ENCODE measurements at places on chromosomes 13 and 19.

DNA sequence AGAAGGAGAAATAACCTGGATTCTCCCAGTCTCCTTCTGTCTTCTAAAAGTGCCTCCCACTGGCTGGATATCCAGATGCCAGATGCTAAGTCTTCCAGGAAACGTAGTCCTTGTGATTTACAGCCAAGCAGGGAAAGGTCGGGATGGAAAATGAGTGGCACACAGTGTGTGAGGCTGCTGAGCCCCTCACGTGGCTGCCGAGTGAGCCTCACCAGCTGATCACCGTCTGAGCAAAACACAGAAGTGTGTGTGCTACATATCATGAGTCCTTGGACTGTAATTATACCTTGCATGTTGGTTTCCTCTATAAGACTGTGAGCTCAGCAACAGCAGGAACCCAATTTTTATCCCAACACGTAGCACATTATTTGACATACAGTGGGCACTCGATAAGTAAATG is 15.1 kb downstream of the LHFPL6 start:
- DNase-seq, result no peak

GRCh38 chr13:75870397-75870903 is 234.3 kb downstream of the LMO7 start:
- no peak for DNase-seq

DNA sequence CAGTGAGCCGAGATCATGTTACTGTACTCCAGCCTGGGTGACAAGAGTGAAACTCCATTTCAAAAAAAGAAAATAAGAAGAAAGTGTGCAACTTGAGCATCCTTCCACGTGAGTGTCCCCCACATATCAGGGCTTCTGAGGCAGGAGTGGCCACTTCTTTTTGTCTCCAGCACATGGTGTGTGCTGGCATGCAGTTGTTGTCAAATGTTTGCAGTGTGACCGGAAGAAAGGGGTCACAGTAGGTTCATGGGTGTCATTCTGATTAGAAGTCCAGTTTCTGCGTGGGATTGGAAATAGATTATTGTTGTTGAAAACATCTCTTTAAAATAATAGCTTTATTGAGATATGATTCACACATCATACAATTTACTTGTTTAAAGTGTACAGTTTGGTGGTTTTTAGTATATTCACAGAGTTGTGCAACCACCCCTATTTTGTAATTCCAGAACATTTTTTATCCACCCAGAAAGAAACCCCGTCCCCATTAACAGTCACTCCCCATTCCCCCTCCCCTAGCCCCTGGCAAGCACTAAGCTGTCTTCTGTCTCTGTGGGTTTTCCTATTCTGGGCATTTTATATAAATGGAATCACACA is 2.2 kb downstream of the CRTC1 start:
- DNase-seq, result no peak

DNA sequence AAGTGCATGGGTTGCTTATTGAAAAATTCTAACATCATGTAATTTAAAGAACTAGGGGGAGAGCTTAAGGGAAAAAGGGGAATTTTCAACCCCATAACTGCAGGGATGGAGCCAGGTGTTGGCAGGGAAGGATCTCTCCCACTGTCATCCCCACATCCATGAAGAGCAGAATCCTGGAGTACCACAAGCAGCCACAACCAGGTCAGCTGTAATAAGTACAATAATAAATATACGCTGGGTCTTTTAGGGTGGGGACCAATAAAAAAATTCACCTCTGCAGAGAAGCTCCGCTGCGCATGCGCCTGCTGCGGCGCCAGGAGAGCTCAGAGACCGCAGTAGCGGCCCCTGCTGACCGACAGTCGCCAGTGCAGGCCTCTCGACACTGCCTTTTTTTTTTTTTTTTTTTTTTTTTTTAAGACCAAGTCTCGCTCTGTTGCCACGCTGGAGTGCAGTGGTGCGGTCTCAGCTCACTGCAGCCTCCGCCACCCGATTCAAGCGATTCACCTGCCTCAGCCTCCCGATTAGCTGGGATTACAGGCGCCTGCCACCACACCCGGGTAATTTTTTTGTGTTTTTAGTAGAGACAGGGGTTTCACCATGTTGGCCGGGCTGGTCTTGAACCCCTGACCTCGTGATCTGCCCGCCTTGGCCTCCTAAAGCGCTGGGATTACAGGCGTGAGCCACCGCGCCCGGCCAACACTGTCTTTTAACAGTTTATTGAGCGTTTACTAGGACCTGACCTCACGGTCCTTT is 2.5 kb upstream of the EEF2 start:
- DNase-seq, result peak; percentile 79

GRCh38 chr13:76446191-76446590 is 440.0 kb downstream of the KCTD12 start:
- DNase-seq, result no peak

DNA sequence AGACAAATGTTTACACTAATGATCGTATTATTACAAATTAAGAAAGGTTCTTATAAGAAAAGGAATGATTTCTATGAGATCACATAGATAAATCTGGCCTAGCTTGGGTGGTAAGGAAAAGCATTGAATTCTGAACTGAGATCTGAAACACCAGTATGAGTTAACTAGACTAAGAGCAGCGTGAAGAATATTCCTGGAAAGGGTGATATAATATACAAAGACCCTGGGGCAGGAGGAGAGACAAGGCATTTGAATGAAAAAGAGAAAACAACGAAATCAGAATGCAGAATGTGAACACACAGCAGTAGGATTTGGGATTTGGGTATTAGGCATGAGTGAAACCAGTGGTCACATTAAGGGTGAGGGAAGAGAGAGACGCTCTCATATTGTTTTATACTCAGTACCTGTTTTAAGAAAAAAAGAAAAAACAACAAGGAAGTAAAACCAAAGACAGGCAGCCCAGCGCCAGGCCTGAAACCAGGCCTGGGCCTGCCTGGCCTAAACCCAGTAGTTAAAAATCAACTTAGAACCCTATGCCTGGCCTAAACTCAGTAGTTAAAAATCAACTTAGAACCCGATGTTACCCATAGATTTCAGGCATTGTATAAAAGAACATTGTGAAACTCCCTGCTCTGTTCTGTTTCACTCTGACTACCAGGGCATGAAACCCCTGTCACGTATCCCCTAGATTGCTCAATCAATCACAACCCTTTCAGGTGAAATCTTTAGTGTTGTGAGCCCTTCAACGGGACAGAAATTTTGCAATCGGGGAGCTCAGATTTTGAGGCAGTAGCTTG is 287.1 kb downstream of the ITGBL1 start:
- DNase-seq, result no peak

DNA sequence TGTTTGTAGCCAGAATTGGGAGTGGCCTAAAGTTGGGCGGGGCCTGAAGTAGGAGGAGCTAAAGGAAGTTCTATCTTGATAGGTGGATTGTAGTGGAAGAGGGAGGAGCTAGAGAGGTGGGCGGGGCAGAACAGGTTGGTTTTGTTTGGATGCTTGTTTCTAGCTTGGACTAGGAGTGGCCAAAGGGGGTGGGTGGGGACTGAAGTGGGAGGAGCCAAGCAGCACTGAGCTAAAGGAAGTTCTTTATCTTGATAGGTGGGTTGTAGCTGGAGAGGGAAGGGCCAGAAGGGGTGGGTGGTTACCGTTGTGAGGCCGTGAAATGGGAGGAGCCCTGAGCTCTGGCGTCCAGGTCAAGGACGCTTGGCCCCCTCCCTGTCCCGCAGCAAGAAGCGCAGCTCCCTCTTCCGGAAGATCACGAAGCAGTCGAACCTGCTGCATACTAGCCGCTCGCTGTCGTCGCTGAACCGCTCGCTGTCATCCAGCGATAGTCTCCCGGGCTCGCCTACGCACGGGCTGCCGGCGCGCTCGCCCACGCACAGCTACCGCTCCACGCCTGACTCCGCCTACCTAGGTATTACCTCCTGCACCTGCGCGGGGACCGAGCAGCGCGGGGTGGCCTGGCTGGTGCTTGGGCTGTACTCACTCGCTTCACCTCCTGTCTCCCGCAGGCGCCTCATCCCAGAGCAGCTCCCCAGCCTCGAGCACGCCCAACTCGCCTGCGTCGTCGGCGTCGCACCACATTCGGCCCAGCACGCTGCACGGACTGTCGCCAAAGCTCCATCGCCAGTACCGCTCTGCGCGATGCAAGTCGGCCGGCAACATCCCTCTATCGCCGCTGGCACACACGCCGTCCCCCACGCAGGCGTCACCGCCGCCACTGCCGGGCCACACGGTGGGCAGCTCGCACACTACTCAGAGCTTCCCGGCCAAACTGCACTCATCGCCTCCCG is 8.0 kb downstream of the DNASE2 start:
- no peak for DNase-seq

DNA sequence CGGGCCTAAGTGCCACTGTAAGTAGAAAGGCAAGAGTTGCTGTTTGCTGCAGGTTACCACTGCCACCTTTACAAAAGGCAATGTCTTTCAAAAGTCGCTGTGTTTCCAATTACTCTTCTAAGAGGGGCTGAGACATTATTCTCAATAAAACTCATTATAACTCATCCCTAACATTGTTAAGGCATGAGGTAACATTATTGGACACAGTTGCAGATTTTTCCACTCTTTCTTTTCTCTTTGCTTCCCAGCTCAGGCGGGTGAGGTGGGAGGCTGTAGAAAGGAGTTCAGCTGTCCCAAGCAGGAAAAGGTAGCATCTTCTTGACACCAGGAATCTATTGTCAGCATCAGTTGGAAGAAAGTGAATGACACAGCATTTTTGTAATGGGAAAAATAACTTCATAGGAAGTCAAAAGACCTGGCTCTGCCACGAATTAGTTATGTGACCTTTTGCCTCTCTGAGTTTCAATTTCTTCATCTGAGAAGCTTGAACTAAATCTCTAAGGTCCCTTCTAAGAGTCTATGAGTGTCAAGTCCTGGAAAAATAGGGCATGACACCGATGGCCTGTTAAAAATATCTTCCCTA is 2.1 kb upstream of the UBL3 start:
- no peak for DNase-seq

DNA sequence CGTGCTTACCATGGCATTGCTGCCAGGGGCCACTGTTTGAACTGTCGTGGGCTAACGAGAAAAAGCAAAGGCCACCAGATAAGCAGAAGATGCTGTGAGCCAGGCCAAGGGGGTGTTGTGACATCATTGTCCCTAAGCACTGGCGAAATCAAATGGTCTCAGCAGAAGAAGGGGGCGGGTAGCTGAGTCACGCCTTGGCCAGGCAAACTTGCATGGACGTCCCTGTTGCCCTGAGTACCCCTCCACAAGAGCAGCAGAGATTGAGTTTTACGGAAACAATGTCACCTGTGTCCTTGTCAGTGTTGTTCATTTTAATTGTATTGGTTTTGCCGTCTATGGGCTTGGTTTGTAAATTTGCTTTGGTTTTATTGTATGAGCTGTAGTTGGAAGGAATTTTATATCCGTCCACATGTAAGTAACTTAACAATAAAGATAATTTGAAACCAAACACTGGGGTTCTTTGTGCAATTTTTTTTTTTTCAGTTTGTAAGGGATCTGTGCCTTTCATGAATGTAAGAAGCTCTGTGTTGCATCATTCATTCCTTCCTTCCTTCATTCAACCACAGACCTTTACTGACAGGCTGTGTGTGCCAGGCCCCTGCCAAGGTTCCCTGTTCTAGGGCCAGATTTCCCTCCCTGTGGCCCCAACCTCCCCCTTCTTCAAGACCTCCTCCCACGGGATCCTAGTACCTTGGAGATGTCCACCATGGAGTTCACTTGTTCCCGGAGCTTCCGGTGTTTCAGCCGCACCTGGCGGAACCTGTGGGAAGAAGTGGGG is 12.3 kb downstream of the KCNN4 start:
- no peak for DNase-seq

GRCh38 chr19:2678044-2678671 is 24.3 kb downstream of the GNG7 start:
- no peak for DNase-seq

- no peak for DNase-seq
Measured at GRCh38 chr13:39401756-39402155, 201.2 kb downstream of the LHFPL6 start.

- DNase-seq, result no peak
Measured at GRCh38 chr13:91836553-91836952, 438.1 kb downstream of the GPC5 start.

GRCh38 chr19:54573330-54573872 is at the start of gene LILRA2:
LILRA2 (plus strand) TSS chr19:54573790; CDS start chr19:54573879, 89 bp downstream.
- no peak for DNase-seq

- DNase-seq, result no peak
Measured at GRCh38 chr13:52004511-52005170, 6.6 kb downstream of the ATP7B start.

DNA sequence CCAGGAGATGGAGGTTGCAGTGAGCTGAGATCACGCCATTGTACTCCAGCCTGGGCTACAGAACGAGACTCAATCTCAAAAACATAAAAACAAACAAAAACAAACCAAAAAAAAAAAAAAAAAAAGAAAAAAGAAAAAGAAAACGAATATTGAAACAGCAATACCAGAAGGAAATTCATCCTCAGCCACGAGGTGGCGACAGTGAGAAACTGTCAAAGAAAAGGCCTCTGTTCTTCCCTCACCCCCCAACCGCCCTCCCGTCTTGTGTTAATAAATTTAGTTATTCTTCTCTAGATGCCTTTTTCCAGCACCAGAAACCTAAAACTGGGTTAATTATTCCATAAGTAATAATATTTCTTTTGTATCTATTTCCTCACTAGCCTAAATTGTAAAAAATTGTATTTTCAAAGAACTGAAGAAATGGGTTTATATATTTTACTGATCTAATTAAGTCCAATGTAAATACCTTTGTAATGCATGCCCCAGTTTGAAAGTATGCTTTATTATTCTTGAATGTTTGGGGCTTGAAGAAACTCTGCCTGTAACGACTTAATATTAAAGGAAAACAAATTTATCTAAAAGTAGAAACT is 38.6 kb downstream of the LIG4 start:
- peak; percentile 6 for DNase-seq

GRCh38 chr13:94342436-94343242 is 136.8 kb downstream of the DCT start:
- DNase-seq, result no peak

- DNase-seq, result no peak
Measured at GRCh38 chr13:28171266-28171665, 32.9 kb downstream of the PAN3 start.

DNA sequence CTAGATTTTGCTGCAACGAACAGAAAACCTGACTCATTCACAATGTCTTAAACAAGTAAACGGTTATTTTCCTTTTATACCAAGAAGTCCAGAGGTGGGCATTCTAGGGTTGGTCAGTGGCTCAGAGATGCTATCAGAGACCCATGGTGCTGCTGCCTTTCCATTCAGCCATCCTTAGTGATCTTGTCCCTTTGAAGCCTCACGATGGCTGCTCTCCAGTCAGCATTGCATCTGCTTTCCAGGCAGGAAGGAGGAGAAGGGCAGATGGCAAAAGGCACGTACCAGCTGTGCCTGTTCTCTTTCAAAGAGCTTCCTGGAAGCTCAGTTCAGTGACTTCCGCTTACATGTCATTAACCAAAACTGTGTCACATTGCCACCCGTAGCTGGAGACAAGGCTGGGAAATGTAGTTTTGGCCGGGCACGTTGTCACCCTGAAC is 30.1 kb downstream of the WDFY2 start:
- no peak for DNase-seq

Data from activated CD8-positive, alpha-beta memory T cell treated with anti-CD3 and anti-CD28 coated beads for 4 hours (primary cell).